ENCODE measurements at places on chromosomes 1 and 21.
A peak's percentile ranks its signal among the peaks of the same experiment; 100 is the strongest.

GRCh38 chr1:118323246-118323645, 138.2 kb upstream of the SPAG17 start:
- DNase-seq = no peak

- DNase-seq = no peak
Measured at GRCh38 chr1:228285661-228286504, 78.0 kb downstream of the OBSCN start.

- DNase-seq = no peak
Measured at GRCh38 chr21:37592496-37592895, 225.9 kb downstream of the DYRK1A start.

DNA sequence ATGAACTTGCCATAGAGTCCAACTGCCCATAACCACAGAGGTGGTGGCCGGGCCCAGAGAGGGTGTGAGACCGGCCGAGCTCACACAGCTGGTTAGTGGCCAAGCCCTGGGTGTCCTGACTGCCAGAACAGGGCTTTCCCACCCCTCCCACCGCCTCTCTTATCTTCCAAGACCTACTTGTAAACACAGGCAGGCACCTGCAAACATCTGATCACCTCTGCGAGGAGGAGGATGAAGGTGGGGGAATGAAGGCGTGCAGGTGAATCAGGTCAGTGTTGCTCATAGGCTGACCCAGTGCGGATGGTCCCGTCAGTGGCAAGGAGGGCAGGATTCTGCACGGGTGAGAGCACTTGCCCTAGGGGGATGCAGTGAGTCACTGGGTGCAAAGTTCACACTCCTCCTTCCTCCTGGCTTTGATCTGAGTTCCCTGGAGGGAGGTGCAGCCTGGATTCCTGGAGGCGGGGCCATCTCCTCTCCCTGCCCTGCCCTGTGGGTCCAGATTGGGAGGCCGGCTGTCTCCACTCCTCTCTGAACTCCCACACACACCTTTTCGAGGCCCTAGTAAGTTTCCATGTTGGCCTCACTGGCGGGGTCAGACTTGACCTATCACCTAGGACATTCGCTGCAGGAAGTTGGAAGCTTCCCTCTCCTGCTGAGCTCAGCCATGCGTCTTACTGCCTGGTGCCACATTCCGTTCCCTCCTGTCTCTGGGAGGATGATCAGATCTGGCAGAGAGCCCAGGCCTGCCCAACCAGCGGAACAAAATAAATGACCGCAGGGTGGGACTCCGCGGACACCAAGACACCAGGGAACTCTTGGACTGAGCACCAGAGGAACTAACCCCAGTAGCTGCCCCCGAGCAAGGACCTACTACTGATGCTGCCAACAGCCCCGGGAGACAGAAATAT, 7.3 kb downstream of the UQCRHL start:
- DNase-seq = no peak

DNA sequence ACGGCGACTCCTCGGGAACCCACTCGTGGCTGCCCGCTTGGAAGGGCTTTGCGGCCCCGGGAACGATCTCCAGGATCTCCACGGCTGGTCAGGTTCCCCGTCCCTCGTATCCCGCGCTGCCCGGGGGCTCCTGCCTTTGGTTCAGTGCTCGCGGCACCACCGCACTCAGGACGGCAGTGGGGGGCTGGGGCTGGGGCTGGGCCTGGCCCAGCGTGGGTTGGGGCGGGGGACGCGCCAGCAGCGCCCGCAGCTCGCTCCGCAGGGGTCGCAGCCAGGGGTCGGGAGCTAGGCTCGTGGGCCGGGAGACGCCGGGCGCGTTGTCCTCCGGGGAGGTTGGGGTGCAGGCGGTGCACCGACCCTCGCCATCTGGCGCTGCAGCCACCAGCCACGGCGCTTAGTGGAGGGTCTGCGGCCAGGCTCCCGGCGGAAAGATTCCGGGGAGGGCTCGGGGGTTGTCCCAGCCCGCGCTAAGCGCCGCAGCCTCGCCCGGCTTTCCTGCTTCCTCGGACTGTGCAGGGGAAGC, 8.9 kb downstream of the SIM2 start:
- no peak for DNase-seq

- no peak for DNase-seq
Measured at GRCh38 chr1:63795455-63795854, 21.6 kb downstream of the ROR1 start.

DNA sequence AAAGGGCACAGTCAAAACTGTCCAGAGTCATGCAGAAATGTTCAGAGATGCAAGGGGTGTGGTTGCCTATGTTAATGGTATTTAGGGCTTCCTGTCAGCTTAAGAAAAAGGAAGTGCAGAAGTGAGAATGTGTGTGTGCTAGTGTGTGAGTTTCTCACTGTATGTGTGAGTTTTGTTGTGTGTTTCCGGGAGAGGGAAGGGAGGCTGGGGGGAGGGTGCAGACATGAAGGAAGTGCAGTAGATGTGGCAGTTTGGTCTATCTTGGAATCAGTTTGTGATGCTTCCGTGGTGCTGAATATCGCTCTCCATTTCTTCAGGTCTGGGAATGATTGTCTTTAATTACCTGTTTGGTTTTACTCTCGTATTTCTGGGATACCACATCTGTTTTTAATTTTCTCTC, 16.5 kb upstream of the ATP6V1G3 start:
- peak; percentile 38 for DNase-seq

GRCh38 chr1:27001570-27002360, 8.3 kb downstream of the TRNP1 start:
- peak; percentile 92 for DNase-seq

DNA sequence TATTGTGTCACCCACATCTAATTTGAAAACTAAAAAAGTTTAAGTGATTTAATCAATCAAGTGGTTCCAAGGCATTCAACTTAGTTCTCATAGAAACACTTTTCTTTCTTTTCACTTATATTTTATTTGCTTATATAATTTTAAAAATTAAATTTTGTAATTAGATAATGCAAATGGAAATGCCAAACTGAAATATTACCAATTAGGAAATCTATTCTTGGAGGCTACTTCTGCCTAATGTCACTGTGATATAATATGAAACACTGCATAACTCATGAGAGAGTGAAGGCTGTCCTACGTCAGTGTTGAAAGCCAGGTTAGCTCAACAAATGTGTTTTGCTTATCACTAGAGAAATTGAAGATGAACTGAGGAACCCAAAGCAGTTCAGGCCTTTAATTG, 18.3 kb upstream of the SHCBP1L start:
- DNase-seq = no peak

GRCh38 chr1:61740751-61741700, 1.3 kb upstream of the PATJ start:
- DNase-seq = no peak

DNA sequence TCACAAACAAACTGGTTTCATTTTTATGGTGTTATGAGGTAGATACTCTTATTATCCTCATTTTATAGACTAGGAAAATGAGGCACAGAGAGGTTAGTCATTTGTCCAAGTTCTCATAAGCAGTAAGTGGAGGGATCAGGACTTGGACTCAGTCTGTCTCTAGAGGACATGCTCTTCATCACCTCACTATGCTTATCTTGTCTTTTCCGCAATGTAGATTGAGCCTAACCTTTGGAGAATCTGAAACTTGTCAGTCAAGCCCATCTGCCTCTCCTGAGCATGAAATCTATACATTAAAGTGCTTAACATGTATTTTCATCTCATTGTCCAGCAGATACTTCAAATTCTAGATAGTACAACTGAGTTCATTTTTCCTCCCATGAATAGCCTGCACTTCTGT, 11.8 kb upstream of the CDC14A start:
- no peak for DNase-seq

- no peak for DNase-seq
Measured at GRCh38 chr1:33030575-33030974, 6.1 kb downstream of the AK2 start.

DNA sequence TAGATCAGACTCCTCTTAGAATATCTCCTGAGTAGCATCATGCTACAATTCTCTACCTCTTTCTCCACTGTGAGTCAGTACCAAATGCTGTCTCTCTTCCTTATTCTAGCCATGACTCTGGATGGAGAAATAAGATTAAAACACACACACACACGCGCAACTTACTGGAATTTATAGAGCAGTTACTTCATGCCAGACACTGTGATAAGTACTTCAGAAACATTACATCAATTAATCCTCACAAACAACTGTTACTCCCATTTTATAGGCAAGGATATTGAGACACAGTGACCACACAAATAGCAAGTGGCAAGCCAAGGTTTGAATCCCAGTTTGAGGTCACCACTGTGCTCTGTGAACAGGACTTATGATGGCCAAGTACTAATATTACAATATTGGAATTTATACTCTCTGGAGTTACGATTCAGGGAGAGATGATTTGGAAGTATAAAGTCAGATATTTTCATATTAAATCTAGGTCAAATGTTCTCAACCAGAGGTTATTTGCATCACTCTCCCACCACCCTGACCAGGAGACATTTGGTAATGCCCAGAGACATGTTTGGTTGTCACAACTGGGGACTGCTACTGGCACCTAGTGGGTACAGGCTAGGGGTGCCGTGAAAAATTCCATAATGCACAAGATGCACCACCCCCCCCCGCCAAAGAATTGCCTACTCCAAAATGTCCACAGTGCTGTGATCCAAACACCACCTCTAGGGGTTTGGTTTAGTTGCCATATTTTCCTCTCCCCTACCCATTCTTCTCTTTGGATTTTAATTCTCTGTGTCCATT, 221.6 kb downstream of the LTN1 start:
- DNase-seq = no peak

- no peak for DNase-seq
Measured at GRCh38 chr1:29789221-29789909, 553.0 kb downstream of the PTPRU start.

GRCh38 chr1:15051882-15052528, 101.5 kb upstream of the TMEM51 start:
- no peak for DNase-seq

DNA sequence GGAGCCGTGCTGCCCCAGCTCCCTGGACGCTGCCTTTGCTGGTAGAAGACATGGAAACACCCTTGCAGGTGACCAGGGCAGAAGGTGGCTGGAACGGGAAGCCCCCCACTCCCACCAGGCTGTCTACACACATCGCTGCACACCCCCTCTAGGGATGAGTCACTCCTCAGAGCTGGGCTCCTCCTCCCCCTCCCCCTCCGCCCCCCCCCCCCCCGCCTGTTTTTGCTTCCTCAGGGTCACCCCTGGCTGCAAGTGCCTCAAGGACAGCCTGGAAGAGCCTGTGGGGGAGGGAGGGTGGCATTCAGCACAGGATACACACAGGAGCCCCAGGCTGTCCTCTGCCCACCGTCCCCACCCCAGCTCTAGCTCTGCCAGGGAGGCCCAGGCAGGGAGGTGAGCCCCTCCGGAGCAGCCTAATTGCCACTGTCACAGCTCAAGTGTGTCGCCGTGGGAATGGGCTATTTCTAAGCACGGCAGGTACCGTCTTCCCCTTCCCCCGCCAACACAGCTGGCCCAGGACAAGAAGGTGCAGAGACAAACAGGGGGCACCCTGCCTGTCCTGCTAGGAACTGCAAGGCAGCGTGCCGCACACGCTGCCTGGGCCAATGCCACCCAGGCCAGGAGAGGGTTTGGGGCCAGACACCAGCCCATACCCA, 2.5 kb downstream of the FNDC10 start:
- peak; percentile 31 for DNase-seq

GRCh38 chr1:108504447-108504846, 54.3 kb downstream of the NBPF6 start:
- no peak for DNase-seq

DNA sequence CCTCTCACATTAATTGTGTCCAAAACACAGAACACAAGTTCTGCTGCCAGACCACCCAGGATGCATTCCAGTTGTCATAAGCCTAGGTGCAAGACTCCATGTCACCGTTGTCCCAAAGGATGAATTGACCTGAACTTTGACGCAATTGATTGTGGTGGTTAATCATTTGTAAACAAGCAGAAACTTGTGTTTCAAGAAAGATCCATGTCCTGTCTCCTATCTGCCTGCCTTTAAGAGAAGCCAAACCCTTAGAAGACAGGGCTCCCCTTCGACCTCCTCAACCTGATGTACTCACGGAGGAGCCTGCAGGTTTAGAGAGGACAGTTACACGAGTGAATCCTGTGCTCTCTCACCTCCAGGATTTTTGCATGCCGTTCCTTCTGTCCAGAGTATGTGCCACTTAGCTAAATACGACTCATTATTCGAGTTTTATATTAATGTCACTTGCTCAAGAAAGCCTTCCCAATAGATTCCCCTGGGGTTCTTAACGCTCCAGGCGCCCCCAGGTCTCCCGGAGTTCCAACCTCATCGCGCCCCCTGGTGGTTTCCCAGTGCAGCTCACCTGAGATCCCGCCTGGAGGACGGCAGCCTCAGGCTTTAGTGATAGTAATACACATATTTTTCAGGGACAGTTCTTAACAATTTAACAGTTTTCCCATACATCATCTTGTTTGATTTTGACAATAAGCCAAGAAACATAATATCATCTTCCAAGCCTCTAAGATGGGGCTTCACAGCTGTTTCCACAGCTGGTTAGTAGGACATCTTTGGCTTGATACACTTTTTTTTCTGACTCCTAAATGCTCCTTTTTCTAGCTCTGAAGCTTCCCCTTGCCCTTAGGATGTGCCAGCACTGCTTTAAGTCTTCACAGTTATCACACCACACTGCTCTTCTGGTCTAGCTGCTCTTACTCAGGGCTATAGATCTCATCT, 2.4 kb upstream of the C8B start:
- DNase-seq = no peak

- no peak for DNase-seq
Measured at GRCh38 chr1:67780637-67781036, 52.6 kb downstream of the GNG12 start.

DNA sequence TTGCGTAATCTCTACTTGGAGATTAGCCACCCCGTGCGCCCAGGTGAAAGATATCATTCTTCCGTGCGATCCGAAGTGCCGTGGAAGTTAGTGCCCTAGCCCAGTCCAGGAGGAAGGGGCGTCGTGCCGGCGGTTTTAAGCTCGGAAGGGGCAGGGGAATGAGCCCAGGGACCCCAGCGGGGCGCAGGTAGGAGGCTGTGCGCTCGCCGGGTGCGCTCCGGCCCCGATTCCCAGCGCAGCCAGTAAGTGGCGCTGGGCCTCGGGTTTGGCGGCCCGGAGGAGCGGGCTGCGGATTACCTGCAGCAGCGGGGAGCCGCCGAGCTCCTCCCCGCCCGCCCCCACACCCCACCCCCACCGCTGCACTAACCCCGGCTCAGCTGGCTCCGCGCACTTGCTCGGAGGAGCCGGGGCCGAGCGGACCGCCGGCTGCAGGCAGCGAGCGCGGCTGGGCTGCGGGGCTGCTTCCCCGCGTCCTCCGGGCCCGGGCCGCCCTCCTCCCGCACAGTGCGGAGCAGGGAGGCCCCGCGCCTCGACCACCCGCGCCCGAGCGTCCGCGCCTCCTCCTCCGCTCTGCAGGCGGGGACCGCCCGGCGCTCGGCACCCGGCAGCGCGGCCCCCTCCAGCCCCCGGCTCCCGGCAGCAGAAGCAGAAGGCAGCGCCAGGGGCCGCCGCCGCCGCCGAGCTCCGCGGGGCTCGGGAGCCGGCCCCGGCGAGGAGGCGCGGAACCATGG, at the start of gene RYR2:
RYR2 (plus strand) TSS at position 390 of the 731 bp plus-strand sequence; CDS start at position 728, 338 bp downstream.
- DNase-seq = no peak

- no peak for DNase-seq
Measured at GRCh38 chr1:7186382-7187111, 401.3 kb downstream of the CAMTA1 start.
